NCI-H460 (cell line): ENCODE measurements at places on chromosomes 5 and 9.
A peak's percentile ranks its signal among the peaks of the same experiment; 100 is the strongest.

DNA sequence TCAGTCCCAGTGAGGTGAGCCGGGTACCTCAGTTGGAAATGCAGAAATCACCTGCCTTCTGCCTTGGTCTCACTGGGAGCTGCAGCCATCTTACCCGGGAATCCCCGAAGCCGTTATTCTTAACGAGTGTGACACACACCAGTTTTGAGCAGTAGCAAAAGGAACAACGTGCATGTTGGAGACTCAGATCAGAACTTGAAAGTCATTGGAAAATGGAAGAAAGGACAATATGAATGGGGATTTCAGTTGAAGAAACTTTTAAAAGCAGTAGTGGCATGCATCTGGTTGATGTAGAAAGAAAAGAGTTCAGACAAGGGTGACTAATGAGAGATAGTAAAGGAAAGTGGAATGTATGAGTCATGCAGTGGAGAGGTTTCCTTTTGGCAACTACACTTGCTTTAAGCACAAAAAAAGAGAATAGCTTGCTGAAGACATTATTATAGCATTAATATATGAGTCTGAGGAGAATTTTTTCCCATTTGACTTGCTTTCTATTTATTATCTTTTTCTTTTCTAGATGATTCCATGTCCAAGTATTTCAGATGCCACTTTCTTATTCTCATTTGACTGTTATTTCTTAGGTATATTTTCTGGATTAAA, 44.4 kb upstream of the ANKDD1B start:
- peak; percentile 61 for DNase-seq

- no peak for DNase-seq
Measured at GRCh38 chr5:10635867-10636350, 72.0 kb downstream of the ANKRD33B start.

DNA sequence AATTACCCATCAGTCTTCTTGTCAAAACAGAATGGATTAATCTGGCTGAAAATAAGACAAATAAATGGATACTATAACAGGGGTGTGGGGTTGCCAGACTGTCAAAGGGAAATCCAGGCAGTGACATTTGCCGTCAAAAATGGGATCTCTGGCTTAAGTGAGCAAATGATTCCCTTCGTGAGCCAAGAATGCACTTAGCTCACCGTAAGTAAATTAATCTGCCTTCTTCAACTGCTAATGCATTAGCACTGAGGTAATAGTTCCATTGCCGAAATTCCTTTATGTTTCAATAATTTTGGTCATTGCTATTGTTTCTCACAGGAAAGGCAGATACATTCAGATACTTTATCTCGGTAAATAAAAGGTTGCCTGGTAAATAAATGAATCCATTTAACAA, 377.8 kb downstream of the KIAA0825 start:
- DNase-seq: no peak

DNA sequence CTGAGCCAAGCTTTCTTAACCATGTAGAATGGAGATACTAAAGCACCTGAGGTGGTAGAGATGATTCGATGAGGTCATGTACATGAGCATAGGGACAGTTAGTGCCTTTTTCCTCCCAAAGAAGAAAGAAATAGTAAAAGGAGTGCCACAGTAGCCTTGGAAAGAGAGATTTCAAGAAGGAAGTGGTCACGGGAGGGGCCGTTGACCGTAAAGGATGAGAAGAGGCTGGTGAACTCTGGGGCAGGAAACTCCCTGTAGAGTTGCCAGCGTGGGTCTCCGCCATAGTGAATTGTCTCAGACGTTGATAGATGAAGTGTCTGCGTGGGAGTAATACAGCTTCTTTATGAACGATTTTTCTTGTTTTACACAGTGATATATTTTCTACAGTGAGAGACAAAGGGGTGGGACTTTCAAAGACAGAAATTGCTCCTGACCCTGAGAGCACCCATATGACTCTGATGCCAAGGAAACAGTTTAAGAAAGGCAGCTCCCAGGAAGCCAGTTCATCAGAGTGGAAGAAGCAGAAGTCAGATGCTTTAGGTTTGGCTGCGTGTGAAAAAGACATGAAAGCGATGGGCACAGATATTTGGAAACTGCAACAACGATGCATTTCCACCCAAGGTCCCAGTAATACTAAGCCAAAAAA, 41.3 kb downstream of the UGCG start:
- DNase-seq: no peak

DNA sequence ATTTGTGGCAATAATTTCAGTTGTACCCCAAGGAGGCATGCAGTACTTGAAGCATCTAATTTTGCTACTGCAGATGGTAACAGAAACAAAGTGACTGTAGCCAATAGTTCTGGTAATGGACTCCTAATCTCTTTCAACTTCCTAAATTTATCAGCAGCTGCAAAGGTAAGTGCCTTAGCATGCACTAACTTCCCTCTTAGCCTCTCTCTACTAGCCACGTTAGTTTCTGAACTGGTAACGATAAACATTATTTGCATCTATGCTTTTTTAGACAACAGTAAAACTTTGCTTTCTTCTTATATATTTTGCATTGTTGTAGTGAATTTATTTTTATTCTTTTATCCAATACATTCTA, 6.2 kb upstream of the CKS2 start:
- no peak for DNase-seq

DNA sequence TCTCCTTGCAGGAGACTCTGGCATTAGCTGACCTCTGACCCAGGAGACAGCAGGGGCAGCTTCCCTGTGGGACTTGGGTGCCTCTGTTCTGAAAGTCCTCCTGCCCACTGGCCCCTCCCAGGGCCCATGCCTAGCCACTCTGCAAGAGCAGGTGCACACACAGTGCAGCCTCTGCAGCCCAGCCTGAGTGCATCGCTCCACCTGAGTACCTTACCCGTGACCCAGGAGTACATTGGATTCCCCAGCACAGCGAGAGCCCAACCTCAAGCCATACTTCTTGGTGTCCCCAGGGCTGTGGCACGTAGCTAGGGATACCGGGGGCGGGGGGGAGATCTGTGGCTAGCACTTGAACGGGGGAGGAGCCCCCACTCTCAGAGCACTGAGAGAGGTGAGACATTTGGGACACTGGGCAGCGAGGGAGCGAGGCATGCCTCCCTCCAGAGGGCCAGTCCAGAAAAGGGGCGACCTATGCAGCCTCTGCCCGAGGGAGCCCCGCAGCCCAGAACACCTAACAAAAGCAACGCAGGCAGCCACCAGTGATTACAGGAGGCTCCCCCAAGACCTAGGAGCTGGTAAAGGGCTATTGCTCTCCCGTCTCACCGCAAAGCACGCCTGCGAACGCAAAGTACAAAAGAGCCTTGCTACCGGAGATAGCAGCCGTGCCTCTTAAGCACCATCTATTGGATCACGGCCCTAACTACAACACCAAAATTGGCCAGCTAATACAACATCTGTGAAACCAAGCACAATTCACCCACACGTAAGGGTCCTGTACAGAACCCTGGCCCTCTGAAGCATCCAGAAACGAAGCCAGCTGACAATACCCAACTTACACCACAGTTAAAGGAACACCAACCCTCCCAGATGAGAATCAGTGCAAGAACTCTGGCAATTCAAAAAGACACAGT, 826 bp upstream of the PRDM9 start:
- DNase-seq: no peak

GRCh38 chr5:2191972-2192371, 309.2 kb upstream of the IRX4 start:
- DNase-seq: no peak

GRCh38 chr5:86837610-86838009, 219.9 kb downstream of the COX7C start:
- no peak for DNase-seq

DNA sequence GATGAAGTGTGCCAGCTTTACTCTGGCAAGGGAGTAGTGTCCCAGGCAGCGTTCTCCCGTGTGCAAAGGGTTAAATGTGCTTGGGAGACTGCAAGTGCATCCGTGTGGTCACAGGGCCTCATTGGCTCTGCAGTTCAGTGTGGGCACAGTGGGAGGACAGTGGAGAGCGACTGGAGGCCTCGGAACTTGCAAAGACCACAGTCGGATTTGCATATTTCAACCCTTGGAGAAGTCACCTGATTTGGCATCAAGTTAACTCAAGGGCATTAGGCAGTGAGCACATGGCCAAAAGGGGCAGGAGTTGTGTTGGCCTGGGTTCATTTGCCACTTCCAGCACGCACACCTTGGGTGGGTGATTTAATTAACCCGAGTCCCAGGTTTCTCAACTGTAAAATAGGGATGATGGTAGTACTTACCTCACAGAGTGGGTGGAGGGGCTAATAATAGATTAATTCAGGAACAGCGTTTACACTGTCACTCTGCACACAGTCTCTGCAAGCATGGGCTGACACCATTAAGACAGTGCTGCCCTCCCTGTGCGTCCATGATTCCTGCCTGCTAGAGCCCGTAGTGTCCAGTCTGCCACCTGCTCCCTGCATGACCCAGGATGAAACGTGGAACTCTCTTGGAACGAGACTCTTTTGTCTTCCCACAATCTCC, 22.7 kb downstream of the JADE2 start:
- DNase-seq: no peak

GRCh38 chr5:112018846-112019245, 261.9 kb upstream of the NREP start:
- DNase-seq: no peak

- no peak for DNase-seq
Measured at GRCh38 chr5:96114736-96115135, 153.1 kb upstream of the ELL2 start.

DNA sequence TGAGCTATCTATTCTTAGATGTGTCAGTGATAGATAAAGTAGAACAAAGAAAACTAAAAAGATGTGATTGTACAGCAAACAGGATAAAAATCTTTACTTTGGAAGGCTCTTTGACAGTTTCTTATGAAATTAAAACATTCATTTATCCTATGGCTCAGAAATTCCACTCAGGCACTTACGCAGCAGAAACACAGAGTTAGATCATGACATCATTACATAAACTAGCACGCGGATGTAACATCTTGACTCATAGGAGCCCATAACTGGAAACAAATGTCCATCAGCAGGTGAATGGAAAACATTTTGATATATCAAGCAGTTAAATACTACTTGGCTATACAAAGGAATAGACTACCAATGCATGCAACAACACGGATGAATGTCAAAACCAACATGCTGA, 45.3 kb downstream of the ICE1 start:
- DNase-seq: peak; percentile 55

DNA sequence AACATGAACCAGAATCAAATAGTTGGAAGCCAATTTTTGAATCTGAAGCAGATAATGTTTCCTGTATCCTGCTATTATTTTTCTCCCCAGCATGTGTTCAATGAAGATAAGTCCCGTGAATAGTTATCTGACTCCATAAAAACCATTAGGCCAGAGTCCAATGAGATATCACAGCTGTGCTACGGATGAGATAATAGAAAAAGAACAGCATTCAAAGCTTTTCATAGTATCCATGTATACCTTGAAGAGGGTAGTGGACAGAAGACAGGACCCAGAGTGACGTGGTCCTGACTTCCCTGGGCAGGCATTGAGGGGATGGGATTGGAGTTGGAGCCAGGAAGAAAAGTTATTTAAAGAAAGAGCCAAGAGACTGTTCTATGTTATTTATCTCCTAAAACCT, 50.7 kb upstream of the C6 start:
- DNase-seq: no peak

DNA sequence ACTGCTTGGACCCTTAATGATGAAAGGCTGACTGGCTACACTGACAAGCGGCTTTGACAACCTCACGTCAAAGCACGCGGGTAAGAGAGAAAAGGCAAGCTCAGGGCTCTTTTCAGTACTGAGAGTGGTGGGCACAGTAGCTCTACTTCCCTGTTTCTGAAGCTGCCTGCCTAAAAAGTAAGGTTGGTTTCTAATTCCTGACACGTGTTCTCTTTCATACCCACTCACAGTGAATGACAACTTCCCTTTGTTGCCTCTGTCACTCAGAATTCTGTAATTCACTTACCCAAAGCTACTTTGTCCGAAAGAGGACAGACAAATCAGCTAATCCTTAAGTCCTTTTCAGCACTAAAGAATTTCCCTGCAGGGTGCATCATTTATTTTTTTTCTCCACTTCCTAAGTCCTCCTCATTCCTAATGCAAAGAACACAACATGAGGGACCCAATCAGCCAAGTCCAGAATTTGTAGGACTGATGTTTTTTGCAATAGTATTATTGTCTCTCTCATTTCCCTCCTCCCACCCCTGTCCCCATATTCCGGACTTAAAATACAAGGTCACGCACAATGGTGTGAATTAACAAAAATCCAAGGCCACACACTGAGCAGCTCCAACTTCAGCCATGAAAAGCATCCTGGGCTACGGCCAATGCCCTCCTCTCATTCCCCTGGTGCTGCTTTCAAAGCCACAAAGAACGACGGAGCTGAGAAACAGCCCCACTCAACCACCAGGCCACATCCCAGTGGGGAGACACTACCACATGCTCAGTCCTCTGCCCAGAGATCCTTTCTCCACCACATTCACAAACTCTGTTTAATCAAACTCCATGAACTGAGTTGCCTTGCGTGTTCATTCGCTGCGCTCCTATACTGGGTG, 221.0 kb downstream of the TSSK1B start:
- DNase-seq: no peak

DNA sequence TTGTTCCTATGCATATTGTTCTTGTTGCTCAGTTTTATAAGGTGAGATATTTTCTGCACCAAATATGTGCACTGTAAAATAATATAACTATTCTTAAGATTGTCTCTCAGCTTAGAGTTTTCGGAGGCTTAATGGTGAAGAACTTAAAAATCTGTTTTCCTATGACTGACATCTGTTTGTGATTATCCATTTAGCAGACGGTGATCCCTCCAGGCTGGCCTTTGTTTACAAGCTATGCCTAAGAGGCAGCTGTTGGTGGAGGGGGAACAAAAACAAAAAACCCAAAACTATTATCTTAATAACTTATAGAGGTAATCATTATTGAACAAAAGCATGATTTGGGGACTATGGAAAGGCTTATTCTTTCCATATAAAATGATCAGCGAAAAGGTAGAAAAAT, 658 bp downstream of the PDCD1LG2 start:
- DNase-seq: no peak

- DNase-seq: no peak
Measured at GRCh38 chr5:169404223-169404622, 103.3 kb upstream of the SLIT3 start.

- no peak for DNase-seq
Measured at GRCh38 chr5:32369542-32370155, 56.9 kb upstream of the MTMR12 start.

GRCh38 chr5:52710310-52710971, 77.3 kb upstream of the ITGA1 start:
- no peak for DNase-seq

DNA sequence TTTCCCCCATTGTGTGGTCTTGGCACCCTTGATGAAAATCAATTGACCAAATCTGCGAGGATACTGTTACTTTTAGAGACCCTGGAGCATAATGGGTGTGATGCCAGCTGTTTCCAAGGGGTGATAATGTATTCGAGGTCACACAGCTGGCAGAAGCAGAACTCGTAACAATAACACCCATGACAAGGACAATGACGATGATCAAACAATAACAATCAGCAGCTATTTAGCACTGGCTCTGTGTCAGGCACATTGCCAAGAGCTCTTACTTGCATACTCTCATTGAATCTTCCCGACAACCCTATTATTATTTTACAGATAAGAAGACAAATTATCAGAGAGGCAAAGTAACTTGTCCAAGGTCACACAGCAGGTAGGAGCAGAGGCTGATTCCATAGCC, 223.7 kb upstream of the MSX2 start:
- DNase-seq: no peak

GRCh38 chr9:4923580-4924544, 61.2 kb upstream of the JAK2 start:
- DNase-seq: peak; percentile 26

- no peak for DNase-seq
Measured at GRCh38 chr5:130189961-130190360, 285.7 kb downstream of the CHSY3 start.

- DNase-seq: no peak
Measured at GRCh38 chr5:77437194-77437593, 54.9 kb downstream of the WDR41 start.

- DNase-seq: no peak
Measured at GRCh38 chr5:54702470-54702869, 184.9 kb downstream of the SNX18 start.
